ENCODE measurements at places on chromosomes 2 and 18. TPM values are rescaled to one million over a fixed set of nuclear protein-coding genes. Genes with fewer than 3 reads are reported as not detected.

The GPN1 gene
- total RNA-seq = 22.9 TPM

The TMEM247 gene
- total RNA-seq = not detected

The NEU4 gene
- 0.30 TPM for total RNA-seq

The ACKR3 gene
- 27.3 TPM for total RNA-seq

The GCKR gene
- 0.49 TPM for total RNA-seq

The HRH4 gene
- total RNA-seq = 0.30 TPM

All from skin of body (tissue), 3 donors.